ENCODE measurements at places on chromosomes 4 and X.

- peak; percentile 27 for DNase-seq
Observed at GRCh38 chr4:107578321-107578720, 141.7 kb downstream of the PAPSS1 start.

DNA sequence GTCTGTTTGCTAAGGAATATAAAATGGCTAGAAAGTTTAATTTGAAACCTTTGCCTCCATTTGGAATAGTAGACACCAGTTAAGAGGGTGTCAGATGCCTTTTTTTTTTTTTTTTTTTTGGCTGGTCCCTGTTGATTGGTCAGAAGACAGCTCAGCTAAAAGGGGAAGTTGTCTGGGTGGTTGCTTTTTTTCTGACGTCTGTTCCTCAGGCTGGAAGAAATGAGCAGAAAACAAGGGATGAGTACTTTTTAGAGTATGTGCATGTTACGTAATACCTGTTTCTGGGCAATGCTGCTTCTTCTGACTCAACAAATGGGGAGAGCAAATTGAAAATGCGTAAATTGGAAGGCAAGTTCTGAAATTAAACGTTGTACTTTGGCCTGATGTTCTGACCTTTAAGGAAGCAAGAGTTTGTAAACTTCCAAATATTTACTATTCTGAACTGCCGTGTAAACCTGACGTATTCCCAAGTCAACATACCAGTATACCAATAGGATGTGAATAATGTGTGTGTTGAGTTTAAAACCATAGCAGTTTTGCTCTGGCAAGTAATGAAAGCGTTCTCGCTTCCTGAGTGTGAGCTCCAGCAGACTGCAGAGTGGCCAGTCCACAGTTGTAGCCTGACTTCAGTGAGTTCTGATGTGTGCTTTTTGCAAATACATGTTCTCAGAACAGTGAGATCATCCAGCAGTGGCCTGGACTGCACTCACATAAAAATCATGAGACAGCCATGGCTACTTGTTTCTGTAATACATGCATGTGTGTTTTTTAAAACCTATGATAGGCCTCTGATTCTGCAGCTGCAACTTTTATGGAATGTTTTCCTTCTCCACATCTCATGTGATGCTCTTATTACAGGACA is 1.7 kb downstream of the SAT1 start:
- peak; percentile 69 for DNase-seq

DNA sequence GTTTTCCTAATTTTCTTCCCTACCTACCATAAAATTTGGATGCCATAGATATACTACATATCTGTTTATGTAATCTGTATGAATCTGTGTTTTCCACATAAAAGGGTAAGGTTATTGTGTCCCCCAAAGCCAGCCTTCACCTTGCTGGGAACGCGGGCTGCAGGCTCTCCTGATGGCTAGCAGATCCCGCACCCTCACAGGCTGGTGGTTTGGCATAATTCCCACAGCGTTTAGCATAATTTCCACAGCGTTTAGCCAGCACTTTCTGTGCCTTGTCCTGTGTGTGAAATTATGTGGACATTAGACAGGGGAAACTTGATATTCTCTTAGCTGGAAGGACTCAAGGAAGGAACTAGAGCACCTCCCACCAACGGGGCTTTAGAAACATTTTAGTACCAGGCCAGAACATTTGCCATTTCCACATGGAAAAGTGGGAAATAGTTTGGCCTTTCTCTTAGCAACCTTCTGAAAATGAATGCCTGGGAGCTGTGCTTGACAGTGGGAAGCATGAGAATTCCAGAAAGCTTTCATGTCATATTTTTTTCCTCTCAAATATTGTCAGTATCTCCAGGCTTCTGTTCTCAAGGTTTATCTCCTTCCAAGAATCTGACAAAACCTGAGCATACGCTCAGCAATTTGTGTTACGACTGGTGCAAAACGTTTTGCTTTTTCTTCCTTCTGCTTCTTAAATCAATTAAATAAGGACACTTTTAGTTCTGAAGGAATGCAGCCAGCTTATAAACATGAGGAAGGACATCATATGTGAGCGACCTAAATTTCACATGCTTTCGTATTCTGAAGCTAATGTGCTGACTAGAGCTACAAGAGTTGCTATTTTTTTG is 67.9 kb downstream of the STK32B start:
- no peak for DNase-seq

GRCh38 chr4:38993683-38994082 is 38.5 kb downstream of the TMEM156 start:
- no peak for DNase-seq

- no peak for DNase-seq
Observed at GRCh38 chrX:118062817-118063615, 53.6 kb downstream of the KLHL13 start.

DNA sequence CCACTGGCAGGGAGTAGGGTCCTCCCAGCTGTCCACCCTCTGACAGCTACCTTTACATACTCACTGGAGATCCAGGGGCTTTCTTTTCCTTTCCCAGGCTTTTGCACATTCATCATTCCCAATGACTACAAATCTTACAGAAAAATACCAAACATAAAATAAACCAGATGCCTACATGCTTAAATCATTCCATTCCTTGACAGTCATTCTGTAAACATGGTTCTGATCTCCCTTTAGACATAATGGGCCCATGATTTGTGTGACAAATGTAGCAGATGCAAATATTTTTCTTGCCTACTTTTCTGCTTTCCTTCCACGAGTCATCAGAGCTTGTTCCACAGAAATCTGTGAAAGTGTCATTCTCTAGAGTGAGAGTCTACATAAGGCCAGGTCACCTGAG is 207.0 kb downstream of the IDS start:
- DNase-seq = no peak

DNA sequence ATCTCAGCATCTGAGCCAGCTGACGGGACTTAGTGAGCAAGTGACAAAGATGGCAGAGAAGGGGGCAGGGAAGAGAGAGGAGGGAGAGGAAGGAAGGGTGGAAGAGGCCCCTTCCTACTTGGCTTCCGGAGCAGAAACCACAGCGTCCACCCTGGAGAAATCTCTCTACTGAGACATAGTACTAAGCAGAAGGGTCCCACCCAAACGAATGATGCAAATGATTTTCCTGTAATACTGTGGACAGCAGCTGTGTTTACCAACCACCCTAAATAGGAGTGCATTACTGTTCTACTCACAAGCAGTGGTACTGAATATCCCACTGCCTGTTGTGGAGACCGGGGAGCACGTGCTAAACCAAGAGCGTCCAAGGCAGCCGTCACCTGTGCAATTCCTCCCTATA is 29.4 kb downstream of the DTHD1 start:
- no peak for DNase-seq

GRCh38 chr4:164488114-164488513 is 265.8 kb upstream of the SMIM31 start:
- DNase-seq = no peak

DNA sequence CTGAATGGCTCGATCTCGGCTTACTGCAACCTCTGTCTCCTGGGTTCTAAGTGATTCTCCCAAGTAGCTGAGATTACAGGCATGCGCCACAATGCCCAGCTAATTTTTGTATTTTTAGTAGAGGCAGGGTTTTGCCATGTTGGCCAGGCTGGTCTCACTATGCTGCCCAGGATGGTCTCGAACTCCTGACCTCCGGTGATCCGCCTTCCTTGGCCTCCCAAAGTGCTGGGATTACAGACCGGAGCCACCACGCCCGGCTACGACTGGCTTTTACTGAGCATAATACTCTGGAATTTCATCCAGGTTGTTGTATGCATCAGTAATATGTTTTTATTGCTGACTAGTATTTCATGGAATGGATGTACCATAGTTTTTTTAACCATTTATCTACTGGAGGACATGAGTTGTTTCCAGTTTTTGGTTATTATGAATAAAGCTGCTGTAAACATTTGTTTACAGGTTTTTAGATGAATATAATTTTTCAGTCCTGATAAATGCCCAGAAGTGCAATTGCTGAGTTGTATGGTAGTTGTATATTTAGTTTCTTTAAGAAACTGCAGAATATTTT is 31.2 kb downstream of the N4BP2 start:
- no peak for DNase-seq

DNA sequence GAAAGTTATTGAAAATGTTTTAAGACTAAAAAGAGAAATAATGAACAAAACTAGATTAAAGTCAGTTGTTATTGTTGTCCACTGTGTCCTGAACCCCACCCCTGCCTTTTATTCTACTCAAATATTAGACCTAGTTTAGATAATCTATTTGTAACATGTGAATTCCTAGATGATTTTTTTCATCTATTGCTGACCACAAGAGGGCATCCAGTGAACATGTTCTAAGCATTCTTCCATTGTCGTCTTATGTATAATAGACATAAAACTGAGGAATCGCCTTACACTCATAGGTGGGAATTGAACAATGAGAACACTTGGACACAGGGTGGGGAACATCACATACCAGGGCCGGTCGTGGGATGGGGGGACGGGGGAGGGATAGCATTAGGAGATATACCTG is 36.4 kb upstream of the HPRT1 start:
- DNase-seq = peak; percentile 41

- peak; percentile 60 for DNase-seq
Observed at GRCh38 chr4:158302076-158302866, 92.0 kb downstream of the TMEM144 start.

GRCh38 chr4:115042496-115042895 is 70.9 kb downstream of the NDST4 start:
- no peak for DNase-seq

DNA sequence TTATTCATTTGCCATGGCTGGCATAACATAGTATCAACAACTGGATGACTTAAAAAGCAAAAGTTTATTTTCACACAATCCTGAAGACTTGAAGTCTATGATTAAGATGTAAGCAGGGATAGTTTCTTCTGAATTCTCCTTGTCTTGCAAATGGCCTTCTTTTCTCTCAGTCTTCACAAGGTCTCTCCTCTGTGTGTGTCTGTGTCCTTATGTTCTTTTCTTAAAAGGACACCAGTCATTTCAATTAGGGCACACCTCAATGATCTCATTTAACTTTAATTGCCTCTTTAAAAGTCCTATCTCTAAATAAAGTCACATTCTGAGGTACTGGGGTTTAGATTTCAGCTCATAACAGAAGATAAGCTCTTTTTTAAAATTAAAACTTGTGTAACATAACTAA is 399.7 kb downstream of the PABPC4L start:
- peak; percentile 16 for DNase-seq

- DNase-seq = no peak
Observed at GRCh38 chr4:3249711-3250437, 915 bp downstream of the MSANTD1 start.

DNA sequence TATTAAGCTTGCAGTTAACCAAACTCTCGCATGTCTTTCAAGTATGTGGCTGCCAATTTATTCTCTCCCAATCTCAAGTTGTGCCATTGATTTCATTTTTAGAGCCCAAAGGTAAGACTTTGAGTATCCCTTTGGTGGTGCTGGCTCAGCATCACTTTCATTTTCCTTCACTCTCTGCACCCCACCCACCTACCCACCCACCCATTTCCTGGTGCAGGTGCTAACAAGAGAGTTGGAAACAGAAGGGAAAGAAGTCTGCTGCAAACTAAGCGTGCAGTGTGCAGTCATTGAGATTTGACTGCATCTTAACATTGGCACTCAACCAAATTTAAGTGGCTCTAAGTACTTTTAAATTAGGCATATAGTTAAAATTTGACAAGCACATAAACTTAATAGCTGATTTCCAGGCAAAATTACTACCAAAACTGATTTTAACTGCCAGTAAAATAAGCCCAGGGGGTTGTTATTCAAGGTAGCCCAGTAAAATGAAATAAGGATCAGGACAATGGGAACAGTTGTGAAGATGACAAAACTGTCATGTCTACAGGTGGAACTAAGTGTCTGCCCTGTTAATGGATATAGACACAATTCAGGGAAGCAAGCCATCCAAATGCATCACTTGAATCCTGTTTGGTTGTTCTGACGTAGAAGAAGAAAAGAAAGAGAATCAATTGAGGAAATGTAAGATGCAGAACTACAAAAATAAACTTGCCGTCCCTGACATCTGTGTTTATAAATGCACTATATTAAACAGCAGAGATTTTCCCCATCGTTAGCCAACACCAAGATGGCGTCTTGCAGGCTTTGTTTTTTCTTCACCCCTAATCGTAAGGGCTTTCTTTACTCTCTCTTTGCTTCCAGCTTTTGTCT is 184.2 kb downstream of the KDR start:
- DNase-seq = no peak

DNA sequence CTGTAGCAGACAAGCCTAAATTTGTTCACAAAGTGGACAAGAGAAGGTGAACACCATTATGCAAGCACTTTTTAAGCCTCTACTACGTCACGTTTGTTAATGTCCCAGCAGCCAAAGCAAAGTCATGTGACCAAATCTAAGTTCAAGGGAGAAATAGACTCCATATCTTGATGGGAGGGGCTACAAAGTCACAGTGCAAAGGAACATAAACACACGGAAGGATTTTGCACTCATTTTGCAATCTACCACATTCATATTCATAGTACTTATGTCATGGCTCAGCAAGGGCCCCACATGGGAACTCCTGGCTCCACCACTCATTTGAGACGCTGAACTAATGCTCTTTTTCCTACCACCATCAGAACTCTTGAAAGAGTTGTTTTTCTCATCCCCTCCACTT is 139.0 kb upstream of the JADE1 start:
- DNase-seq = no peak

- no peak for DNase-seq
Observed at GRCh38 chr4:123536225-123536624, 139.6 kb downstream of the SPRY1 start.

DNA sequence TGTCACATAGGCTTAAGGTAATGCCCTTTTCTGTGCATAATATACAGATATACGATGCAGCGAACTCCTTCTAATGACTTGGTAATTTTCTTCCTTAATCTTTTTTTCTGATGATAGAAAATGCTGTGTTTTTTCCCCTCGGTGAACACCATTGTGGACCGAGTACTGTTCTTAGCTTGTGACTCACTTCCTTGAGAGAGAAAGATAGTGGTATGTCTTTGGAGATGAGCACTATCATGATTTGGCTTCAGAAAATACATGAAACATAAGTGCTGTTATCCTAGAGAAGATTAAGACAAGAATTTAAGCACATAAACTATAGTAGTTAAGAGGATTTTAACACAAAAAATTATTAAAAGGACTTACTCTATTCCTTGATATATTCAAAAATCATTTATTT is 63.9 kb downstream of the RS1 start:
- no peak for DNase-seq

- DNase-seq = no peak
Observed at GRCh38 chrX:106927700-106928099, 7.5 kb downstream of the CLDN2 start.

- DNase-seq = no peak
Observed at GRCh38 chr4:153765894-153766293, 6.1 kb upstream of the RNF175 start.

DNA sequence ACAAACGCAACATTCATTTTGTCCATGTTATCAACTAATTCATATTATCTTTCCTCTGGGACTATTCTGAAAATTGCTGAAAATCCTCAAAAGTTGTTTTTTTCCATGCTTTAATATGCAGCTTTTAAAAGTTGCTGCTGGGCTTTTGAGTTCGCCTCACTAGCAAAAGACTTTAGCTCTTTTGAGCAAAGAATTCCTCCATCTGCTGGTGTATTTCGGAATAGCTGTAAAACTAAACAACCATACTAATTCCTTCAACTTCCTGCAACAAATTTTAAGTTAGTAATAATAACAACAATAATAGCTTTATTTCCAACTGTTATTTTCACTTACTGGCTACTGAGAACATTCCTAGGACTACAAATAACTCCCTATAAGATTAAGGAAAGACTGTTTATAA is 124.5 kb upstream of the PLAC1 start:
- peak; percentile 52 for DNase-seq

- DNase-seq = no peak
Observed at GRCh38 chr4:78737035-78737434, 39.1 kb upstream of the BMP2K start.
